ENCODE measurements at places on chromosomes 3 and 15.

GRCh38 chr3:117817103-117817502, 1107.5 kb downstream of the TUSC7 start:
- no peak for DNase-seq

GRCh38 chr3:43531835-43532234, 90.0 kb downstream of the ANO10 start:
- no peak for DNase-seq

DNA sequence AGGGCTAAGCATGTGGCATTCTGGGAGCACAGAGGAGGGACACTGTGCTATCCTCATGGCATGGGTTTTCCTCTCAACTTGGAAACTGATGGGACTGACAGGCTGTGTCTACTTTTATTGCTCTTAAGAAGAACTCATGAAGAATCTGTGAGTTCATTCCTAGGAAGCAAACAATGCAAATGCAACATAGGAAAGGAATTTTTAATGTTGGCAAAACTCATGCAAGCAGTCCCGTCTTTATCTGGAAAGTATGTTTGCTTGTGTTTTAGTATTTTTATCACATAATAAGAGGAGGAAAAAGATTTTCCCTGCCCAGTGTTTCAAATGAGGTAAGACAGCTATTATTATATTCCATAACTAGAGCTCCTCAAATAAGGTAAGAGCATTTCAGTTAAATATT, 89.7 kb downstream of the TRIM42 start:
- DNase-seq: no peak

DNA sequence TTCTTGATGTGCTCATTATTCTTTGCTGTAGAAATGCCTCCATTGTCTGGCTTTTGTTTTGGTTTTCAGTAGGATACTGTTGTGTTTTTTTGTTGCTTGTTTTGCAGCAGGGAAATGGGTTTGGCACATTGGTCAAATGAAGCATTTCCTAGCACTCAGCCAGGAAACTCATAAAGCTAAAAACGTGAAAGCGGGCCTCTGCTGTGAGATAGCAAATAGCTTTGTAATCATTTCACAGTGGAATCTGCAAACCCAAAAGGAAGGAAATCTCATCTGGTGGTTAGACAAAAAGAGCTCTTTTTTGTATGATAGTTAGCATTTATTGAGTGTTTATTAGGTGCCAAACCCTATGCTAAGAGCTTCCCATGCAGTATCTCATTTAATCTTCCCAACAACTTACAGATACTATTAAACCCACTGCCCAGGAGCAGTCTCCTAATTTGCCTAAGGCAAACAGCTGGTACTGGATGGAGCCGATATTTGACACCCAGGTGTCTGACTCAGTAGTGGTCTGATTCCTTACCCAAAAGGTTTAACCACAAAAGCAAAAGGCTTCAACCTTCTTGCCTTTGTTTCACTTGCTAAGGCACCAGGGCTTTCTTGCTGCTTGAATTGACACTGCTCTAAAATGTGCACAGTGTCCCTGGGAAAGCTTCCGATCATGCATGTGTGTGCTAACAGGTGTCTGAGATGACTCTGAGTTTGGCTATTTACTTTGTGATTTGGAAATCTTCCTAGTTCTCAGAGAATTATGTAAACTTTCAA, 527.9 kb upstream of the MDFIC2 start:
- no peak for DNase-seq

Measured in CD4-positive, alpha-beta T cell treated with Interleukin-17A for 1 hour (primary cell).